ENCODE measurements at places on chromosomes 13 and 19.

DNA sequence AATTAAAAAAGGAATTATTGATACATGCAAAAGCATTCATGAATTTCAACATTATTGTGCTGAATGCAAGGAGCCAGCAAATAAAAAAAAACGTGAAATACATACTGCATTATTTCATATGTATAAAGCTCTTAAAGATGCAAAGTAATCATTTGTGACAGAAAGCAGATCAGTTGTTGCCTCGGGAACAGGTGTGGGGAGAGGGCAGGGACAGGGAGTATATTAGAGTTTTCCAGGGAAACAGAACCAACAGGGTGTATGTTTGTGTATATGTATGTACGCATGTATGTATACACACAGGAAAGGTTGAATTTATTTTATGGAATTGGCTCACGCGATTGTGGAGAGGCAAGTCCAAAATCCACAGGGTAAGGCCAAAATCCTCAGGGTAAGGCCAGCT, 502.9 kb upstream of the ARGLU1 start:
- DNase-seq: no peak

GRCh38 chr19:35154525-35155406, at the start of gene FXYD5:
FXYD5 (plus strand) TSS chr19:35154735; CDS start chr19:35155551, 816 bp downstream.
- peak; percentile 76 for DNase-seq

GRCh38 chr19:9008667-9009066, 1.5 kb downstream of the MUC16 start:
- DNase-seq: no peak

DNA sequence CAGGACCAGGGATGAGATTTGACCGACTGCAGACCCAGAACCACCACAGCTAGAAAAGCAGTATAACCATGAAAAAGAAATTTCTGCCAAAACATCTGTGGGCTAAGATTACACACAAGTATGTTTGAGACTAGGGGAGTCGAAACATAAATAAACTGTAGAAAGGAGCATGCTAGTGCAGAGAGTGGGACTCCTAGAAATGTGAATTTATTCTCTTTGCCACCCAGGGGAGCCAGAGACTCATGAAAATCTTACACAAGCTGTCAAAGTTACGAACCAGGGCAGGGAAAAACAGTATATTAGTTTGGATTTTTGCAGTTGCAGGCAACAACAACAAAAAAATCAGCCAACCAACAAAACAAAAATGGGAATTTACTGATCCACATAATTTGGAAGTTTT, 12.3 kb upstream of the HSPH1 start:
- DNase-seq: no peak

DNA sequence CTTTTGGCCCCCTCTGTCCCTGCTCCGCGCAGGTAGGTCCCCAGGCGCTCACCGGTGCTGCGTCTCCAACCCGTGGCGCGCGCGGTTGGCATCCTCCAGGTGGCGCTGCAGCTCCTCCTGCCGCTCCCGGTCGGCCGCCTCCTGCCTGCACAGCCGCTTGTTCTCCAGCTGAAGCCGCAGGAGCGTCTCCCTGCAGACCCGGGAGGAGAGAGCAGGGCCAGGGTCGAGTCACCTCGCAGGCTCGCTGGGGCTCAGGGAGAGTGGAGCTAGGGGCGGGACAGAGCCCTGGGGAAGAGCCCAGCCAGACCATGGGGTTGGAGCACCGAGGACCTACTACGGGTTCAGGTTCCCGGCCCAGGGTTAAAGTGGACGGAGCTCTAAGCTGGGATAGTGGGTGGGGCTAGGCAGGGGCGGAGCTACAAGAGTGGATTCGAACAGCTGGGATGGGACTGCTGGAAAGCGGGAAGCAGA, 9.3 kb downstream of the HOOK2 start:
- peak; percentile 53 for DNase-seq

DNA sequence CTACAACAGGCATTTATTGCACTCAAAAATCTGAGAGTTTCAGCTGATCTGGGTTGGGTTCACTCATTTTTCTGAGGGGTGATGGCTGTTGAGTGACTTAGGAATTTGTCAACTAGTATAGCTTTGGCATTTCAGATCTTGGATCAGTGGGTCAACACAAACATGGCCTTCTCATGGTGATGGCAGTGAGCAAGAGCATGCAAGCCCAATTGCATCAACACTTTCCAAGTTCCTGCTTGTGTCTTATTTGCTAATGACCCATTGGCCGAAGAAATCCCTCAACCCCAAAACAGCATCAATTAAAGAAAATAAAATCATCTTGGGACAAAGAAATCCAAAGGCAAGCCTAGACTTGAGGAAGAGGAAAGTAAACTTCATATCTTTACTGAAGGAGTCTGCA, 23.9 kb upstream of the MYCBP2 start:
- no peak for DNase-seq

GRCh38 chr13:108082481-108082880, 132.9 kb downstream of the LIG4 start:
- no peak for DNase-seq

GRCh38 chr13:26934096-26934495, 173.5 kb upstream of the GPR12 start:
- no peak for DNase-seq

GRCh38 chr19:38877781-38878574, at the start of gene RINL:
RINL (minus strand) TSS chr19:38878275; CDS start chr19:38876742, 1,533 bp downstream.
- DNase-seq: peak; percentile 70

DNA sequence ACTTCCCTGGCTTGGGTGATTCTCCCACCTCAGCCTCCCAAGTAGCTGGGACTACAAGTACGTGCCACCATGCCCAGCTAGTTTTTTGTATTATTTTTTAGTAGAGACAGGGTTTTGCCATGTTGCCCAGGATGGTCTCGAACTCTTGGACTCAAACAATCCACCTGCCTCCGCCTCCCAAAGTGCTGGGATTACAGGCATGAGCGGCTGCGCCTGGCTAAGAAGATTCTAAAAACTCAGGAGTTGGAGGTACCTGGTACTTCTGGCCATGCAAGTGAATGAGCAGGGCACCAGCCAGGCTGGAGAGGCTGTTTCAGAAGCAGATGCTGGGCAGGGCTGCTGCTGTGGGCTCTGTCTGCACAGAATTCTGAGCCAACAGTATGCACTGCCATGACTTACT, 6.1 kb downstream of the MZF1 start:
- no peak for DNase-seq

DNA sequence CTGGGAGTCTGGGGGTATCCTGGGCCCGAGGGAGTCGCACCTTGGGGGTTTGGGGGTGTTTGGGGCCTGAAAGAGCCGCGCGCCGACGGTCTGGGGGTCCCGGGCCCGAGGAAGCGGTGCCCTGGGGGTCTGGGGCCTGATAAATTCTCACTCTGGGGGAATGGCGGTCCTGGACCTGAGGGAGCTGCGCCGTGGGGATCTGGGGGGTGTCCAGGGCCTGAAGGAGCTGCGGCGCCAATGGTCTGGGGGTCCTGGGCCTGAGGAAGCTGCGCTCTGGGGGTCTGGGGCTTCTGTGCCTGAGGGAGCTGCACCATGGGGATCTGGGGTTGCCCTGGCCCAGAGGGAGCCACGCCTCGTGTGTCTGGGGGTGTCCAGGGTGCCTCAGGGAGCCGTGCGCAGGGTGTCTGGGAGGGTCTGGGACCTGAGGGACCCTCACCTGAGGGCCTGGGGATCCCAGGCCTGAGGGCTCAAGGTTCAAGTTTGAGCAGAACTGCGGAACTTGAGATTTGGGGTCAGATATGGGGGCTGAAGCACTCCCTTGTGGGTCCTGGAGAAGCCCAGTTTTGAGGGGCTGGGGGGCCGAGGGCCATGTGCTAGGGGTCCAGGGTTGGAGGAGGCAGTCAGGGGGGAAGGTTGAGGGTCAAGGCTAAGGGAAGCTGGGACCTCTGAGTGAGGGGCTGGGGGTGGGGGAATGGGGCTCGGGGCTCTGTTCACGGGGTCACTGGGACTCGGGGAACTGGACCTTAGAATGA, 1.1 kb downstream of the HDGFL2 start:
- no peak for DNase-seq

DNA sequence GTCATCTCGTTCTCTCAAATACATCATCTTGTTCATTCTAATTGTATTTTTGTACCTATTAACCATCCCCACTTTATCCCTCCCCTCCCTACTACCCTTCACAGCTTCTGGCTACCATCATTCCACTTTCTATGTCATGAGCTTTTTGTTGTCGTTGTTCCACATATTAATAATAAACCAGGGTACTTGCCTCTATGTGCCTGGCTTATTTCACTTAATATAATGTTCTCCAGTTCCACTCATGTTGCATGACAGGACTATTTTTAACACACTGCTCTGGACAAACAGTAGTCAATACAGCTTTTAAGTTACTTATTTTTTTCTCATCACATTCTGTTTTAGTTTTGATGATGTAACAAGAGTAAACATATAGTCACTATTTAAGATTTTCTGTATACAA, 872.3 kb downstream of the SLITRK1 start:
- DNase-seq: no peak

DNA sequence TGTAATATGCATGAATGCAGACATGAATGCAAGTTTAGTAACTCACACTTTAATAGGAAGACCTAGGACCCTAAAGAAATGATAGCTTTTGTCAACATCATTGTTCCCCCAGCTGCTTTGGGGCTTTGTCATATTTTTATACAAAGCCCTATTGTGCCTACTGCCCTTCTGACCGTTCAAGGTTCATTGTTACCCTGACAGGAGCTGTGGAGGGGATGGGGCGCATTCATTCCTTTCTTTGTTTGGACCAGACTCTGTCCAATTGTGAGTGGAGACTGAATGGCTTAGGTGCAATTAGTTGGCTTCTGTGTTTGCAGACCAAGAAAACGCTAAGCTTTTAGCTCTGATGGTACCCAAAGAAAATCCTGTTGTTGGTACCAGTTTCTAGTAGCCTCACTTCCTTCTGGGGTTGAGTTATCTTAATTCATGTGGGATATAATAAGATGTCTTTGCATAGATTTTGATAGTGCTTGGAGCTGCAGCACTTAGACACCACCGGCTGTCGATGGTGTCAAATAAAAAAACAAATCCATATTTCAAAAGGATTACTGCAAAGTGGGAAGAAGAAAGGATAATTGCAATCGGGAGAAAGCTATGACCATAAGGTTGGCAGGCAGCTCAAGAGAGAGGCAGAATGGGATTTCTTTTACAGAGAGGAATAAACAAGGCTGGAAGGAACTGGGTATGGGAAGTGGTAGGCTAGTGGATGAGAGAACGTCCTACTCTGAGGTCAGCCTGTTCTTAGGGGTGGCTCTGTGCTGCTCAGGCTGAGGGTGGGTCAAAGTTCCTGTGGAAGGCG, 133.9 kb upstream of the TMTC4 start:
- no peak for DNase-seq

- no peak for DNase-seq
These were observed 11.9 kb downstream of the SYCE2 start for GRCh38 chr19:12907166-12907565.

DNA sequence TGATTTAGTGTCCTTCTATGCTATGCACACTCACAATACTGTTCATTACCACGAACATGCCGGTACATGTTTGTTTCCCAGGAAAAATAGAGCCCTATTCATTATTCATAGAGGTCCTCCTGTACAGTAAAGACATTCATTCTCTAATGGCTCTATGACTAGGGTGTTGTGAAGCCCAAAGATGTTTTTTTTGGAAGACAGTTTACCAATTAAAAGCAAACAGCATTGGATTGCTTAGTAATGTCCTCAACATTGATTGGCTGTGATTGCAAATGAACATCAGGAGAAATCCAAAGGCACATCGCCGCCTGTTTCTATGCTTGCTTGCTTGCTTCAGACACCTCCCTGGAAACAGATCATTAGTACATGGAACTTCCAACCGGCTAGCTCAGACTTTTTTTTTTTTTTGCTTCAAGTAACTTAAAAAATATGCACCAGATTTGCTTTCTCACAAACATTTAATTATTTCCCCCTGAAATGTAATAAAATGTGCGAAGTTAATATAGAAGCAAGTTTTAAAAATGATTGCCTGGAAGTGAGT, 8.8 kb upstream of the GPC6 start:
- DNase-seq: no peak

Data from stimulated activated CD4-positive, alpha-beta T cell treated with anti-CD3 and anti-CD28 coated beads, TNF-alpha, amount 100 ng/mL, for 48 hours (primary cell).